Stimulated activated CD4-positive, alpha-beta T cell treated with anti-CD3 and anti-CD28 coated beads, TNF-alpha, amount 100 ng/mL, for 4 hours (primary cell): ENCODE measurements at places on chromosomes 16 and 17.

GRCh38 chr17:83194761-83195329 lies 115.4 kb downstream of the METRNL start:
- DNase-seq, result no peak

- DNase-seq, result no peak
These were observed 997.6 kb upstream of the RBFOX1 start for GRCh38 chr16:6335072-6335471.

GRCh38 chr16:83354015-83354414 lies 453.8 kb upstream of the HSBP1 start:
- no peak for DNase-seq

GRCh38 chr16:81940781-81941560 lies 70.3 kb downstream of the SDR42E1 start:
- no peak for DNase-seq

GRCh38 chr16:48556913-48557351 lies 53.0 kb downstream of the N4BP1 start:
- no peak for DNase-seq

DNA sequence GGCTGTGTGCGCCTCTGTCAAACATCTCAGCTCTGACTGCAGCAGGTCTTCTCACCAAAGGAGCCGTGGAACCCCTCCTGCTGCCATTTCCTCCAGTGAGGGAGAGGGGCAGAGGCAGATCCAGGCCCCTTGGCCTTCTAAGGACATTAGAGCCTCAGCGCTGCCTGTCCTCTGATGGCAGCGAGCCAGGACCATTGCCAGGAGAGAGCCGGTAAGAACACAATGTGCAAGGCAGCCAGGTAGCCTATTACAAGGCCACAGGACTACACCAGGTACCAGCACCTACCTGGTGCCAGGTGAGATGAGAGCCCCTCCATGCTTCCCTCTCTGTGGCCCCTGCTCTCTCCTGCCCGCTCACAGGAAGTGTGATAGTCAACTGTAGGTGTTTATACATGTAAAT lies 11.0 kb downstream of the LRRC75A start:
- no peak for DNase-seq

- DNase-seq, result no peak
These were observed 92.6 kb downstream of the RPTOR start for GRCh38 chr17:80637048-80637781.

GRCh38 chr16:9415545-9415944 lies 324.1 kb downstream of the HAPSTR1 start:
- DNase-seq, result no peak

DNA sequence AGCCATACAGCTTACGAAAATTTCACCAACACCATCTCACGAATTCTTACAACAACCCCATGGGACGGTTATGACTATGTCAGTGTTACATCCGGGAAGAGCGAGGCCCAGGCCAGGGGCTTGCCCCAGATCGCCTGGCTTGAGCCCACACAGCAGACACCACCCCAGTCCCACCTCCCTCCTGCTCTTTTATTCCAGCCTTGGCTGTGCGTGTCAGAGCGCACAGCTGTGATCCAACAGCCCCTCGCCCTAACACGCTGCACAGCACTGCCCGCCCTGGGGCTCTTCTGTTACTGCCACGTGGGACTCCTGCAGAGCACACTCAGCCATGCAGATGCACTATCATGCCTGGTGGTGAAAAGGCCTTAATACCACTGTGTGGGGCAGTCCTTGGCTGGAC lies 127.9 kb downstream of the ENGASE start:
- no peak for DNase-seq

- DNase-seq, result no peak
These were observed 10.0 kb downstream of the CDC27 start for GRCh38 chr17:47179141-47179540.

DNA sequence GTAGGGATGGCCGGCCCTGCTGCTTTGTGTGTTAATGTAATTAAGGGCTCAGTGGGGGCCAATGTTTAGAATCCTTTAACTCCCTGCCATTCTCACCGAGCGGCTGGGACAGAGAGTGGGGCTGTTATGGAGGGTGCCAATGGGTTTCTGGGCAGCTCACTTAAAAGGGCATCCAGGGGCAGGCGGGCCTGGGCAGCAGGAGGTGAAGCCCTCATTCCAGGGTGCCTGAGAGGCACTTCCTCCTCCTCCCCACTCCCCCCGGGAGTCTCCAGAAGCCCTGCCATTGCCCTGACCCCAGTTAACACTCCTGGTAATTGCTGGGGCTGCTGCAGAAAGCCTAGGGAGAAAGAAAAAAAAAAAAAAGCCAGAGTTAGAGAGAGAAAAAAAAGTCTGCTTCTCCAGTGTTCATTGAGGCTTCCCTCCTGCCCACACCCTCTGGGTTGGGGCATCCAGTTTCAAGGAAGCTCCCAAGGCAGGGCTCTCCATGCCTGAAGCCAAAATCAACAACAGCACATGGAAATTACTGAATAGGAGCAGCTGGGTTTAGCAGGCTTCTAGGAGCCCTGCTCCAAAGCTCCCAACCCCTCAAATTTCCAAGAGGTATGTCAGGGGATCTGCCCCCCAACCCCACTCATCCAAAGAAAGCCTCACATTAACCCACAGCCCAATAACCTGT lies 28.0 kb downstream of the CUEDC1 start:
- DNase-seq, result no peak

GRCh38 chr16:11543661-11544393 lies 42.9 kb downstream of the LITAF start:
- DNase-seq, result no peak

GRCh38 chr17:51427323-51427811 lies 167.0 kb downstream of the UTP18 start:
- DNase-seq, result no peak

GRCh38 chr17:44293509-44294226 lies 14.7 kb upstream of the RUNDC3A start:
- DNase-seq, result no peak

- no peak for DNase-seq
These were observed 34.8 kb downstream of the MMD start for GRCh38 chr17:55386796-55387332.

GRCh38 chr17:3834811-3835210 lies 11.2 kb downstream of the NCBP3 start:
- no peak for DNase-seq

GRCh38 chr17:3843935-3844516 lies 2.0 kb downstream of the NCBP3 start:
- DNase-seq, result peak; percentile 33

GRCh38 chr16:12612598-12613101 lies 191.0 kb downstream of the CPPED1 start:
- no peak for DNase-seq

DNA sequence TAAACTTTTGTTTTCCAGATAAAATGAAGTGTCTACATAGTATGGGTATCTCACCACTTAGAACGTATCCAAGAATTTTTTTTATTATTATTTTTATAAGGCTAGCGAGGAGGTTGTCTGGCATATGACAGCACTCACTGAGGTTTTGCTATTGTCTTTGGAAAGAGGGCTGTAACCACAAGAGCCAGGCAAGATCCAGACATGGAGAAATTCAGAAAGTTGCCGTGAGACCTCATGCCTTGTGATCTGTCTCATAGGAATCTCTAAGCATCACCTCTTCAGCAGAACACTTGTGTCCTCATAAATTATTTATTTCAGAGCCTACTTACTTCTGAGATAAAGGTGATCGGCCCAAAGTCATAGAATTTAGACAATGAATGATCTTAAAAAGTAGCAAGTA lies 410.8 kb downstream of the CDH11 start:
- no peak for DNase-seq
